AML-193 (cell line): ENCODE measurements at places on chromosomes 1 and 21.

GRCh38 chr1:192811006-192811405 is 2.2 kb downstream of the RGS2 start:
- DNase-seq: no peak

- no peak for DNase-seq
Measured at GRCh38 chr1:166740668-166741276, 98.5 kb upstream of the POGK start.

DNA sequence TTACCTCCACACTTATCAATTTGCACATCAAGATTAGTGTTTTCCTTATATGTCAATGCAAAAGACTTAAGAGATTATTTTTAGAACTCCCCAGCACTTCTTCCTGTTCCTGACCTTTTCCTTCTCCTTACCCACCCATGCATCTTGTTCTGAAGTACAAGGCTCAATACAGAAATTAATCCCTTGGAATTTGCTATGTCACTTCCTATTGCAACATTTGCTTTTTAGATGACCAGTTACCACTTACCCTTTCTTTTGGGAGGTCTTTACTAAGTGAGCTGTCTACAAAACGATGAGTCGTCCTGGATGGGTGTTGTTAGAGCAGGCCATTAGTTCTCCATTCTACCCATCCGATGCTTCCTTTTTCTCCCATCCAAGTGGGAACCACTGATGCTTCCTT is 221.2 kb downstream of the FMN2 start:
- DNase-seq: no peak

- DNase-seq: no peak
Measured at GRCh38 chr1:3003039-3003940, 18.0 kb upstream of the ACTRT2 start.
